EH (cell line): ENCODE measurements at places on chromosomes 12 and 14.
A peak's percentile ranks its signal among the peaks of the same experiment; 100 is the strongest.

- DNase-seq, result peak; percentile 90
Observed at GRCh38 chr12:1777798-1778197, 42.6 kb upstream of the LRTM2 start.

- DNase-seq, result no peak
Observed at GRCh38 chr14:81691931-81692330, 158.3 kb upstream of the SEL1L start.

DNA sequence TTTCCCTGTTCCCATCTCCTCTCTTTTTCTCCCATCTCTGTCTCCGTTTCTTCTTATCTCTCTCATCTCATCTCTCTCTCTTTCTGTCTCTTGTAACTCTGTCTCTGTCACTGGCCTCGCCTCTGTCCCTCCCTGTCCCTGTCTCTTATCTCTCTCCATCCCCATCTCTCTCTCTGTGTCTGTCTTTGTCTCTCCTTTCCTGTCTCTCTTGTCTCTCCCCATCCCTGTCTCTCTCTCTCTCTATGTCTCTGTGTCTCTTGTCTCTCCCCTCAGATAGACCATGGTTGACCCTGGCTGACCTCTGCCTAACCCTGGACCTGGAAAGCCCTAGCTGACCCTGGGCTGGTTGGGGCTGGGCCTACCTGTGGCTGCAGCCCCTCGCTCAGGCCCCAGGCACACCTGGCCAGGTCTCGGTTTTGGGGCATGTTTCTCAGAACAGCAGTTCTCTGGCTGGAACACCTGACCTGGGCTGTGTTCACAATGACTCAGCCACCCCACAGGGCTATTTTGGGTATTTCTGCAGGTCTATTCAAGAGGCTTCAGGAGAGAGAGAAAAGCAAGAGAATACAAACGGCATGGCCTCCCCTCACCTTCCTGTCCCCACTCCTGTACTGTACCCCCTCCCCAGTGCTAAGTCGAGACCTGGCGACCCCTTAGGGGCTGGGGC, 174.4 kb downstream of the TMEM121 start:
- DNase-seq, result no peak

- no peak for DNase-seq
Observed at GRCh38 chr12:14773685-14774073, 29.6 kb downstream of the WBP11 start.

DNA sequence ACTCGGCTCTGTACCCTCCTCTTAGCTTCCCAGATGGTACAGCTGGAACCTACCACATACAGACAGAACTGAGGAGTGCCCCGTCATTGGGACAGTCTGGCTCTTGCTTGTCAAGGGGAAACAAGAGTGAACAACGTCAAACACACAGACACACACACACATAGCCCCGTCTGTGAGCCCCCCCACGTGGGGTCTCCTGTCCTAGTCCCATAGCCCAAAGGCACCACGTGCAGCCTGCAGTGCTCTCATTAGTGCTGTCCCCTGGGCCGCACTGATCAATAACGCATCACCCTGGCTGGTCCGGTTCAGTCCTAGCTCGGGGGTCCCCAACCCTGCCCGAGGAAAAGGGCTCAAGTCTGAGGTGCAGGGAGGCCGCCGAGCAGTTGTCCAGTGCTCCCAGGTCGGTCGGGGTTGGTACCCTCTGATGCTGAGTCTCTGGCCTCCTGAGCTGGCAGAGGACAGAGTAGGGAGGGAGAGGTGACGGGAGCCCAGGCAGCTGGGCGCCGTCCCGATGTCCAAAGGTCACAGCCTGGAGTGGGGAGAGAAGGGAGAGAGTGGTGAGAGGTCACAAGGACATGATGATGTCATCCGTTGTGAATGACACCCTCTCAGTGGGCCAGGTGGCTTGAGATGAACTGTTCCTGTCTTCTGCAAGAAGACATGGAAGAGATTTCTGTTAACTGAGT, 105.4 kb upstream of the NOS1 start:
- no peak for DNase-seq

DNA sequence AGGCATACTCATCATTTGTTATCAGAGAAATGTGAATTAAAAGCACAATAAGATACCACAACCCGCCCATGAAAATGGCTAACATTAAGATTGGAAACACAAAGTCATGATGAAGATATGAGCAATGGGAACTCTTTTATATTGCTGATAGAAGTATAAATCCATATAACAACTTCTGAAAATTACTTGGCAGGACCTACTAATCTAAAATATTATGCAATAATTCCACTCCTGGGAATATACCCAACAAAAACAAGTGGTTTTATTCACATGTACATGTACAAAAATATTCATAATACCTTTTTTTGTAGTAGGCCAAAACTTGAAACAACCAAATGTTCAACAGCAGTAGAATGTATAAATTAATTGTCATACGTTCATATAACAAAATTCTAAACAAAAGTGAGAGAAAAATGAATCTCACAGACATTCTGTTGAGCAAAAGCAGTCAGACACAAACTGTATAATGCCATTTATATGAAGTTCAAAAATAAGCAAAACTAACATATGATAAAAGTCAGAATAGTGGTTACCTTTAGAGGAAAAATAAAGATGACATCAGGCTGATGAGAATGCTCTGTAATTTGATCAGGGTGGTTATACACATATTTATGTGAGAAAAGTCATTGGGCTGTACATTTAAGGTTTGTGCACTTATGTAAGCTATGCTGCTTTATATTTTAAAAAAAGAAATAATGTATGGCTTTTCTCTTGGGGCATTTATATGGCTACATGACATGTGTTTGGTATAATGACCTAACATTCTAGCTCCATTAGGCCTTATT, 309.2 kb upstream of the KITLG start:
- DNase-seq, result peak; percentile 35

DNA sequence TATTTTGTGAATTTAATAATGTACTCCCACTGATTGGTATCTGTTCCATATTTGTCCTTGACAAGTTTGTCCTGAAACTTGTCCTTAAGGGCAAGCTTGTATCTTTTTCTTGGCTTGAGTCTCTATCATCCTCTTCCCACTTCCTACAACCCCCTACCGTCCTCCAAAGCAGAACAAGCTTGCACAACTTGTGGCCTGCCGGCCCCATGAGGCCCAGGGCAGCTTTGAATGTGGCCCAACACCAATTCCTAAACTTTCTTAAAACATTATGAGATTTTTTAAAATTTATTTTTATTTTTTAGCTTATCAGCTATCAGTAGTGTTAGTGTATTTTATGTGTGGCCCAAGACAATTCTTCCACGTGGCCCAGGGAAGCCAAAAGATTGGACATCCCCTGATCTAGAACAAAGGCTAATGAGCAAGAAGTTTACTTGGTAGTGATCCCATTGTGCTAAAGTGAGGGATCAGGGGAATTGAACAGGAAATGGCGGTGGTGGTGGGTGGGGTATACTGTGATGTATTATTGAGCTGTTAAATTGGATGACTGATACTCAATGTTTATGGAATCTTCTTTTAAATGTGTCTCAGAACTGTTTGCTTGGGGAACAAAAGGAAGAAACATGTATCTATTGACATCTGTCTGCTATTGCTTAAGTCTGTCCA, 37.8 kb downstream of the TMX1 start:
- DNase-seq, result no peak

GRCh38 chr12:19539836-19540235, 100.5 kb downstream of the AEBP2 start:
- DNase-seq, result no peak

- no peak for DNase-seq
Observed at GRCh38 chr14:20723488-20723887, 22.2 kb upstream of the EDDM3A start.

DNA sequence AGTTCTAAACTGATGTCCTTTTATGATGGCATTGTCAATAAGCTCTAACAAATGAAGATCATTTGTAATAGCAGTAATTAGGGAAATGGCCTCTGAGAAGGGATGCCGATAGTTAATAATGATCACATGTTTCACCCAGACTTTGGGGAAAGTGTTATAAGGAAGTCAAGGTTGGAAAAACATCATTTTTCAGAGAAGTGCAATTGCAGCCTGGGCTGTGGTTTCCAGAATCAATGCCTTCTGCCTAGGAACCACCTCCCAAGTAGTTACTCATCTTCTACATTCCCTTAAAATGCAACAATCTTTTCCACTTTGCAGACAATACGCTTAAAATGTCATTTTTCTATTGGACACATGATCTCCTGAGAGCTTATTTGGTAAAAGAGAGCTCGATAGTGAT, 879 bp downstream of the EDDM3A start:
- DNase-seq, result no peak

DNA sequence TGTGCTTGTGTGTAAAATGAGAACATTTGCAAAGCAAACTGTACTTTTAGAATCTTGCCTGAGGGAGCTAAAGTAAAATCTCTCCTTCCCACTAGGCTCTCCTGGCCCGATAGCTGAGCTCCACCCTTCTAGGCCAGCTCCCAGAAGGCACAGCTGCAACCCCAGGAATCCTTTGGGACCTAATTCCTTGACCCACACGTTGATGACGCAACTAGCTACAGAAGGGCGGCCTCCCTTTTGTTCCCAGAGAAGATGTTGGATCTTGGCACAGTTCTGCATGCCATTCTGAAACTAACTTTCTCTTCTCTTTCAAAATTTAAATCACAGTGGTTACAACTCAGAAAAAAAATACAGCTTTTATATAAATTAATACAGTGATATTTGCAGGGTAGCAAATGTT, 268.1 kb downstream of the EGLN3 start:
- peak; percentile 82 for DNase-seq

DNA sequence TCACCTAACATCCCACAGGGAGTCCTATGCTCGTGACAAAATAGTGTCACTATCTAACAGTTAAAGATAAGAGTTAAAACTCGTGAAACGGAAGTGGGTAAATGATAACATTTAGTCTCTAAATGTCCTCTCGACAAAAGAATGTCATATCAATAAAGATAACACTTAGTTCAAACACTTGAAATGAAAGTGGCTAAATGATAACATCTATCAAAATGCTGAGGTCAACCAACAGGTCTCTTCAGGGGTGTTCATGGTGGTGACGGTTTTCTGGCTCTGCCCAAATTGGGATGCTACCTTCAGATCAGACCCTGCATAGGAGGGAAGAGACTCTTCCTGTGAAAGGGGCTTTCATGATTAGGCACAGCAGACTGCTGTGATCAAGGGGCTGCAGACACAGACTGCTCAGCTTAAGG, 22.1 kb downstream of the IL26 start:
- DNase-seq, result no peak

DNA sequence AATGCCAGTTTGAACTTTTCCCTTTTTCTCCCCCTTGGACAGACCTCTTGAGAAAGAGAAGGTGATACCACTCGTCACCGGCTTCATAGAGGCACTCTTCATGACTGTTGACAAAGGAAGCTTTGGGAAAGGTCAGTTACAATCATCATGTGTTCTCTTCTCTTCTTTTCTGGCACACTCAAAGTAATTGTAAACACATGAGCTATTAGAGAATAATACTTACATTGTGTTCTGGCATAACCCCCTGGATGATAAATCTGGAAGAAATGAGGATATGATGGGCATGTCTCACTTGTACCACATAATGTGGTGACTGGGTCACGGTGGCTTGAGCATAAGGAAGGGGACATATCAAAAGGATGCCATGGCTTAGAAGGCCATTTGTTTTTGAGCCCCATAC, 20.0 kb downstream of the UTP20 start:
- DNase-seq, result no peak

- DNase-seq, result peak; percentile 58
Observed at GRCh38 chr14:104865081-104865630, at the start of gene CEP170B. Gene CEP170B, plus strand, starts transcription at chr14:104865268. Its CDS starts 3,183 bp downstream, at chr14:104868451.

DNA sequence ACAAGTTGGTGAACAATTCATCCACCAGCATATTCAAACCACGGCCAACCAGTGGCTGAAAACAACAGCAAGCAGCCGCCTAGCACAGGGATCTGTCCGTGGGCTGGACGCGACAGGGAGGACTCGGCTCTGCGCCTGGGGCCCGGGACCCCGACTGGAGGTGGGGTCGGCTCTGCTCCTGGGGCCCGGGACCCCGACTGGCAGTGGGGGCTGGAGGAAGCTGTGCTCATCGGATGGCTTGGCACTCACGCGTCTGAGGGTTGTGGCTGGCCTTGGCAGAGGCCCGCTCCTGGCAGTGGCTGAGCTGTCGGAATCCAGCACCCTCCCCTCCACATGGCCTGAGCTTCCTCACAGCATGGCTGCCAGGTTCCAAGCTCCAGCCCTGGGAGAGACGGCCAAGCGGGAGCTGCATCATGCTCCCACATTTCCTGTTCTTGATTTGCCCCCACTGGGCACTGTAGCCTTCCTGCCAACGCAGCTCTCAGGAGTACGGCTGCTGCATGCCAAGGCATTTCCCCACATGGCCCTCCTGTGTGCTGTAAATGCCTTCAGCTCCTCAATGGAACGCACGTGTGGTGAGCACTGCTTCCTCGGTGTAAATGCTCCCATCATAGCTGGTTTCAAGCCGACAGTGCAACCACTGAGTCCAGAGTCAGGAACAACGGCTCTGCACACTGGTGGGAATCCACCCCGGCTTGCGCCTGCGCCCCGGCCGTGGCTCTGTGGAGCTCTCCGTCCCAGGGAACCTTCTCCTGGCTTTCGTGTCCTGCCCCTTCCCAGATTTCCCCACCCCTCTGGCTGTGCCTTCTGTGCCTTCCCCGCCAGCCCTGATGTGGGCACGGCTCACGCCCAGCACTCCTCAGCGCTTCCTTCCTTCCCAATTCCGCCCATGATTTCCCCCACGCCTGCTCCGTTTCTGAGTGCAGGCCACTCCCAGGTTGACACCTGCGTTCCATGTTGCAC, 7.3 kb upstream of the GALNT9 start:
- no peak for DNase-seq

- DNase-seq, result peak; percentile 88
Observed at GRCh38 chr14:33120341-33120740, 181.7 kb downstream of the NPAS3 start.

- DNase-seq, result no peak
Observed at GRCh38 chr12:125296701-125297100, 231.5 kb downstream of the AACS start.

GRCh38 chr14:98189062-98189461, 1082.9 kb downstream of the BCL11B start:
- no peak for DNase-seq

- DNase-seq, result no peak
Observed at GRCh38 chr14:94538070-94538740, 23.0 kb upstream of the SERPINA4 start.

GRCh38 chr14:74592476-74593201, 19.4 kb downstream of the LTBP2 start:
- DNase-seq, result no peak

DNA sequence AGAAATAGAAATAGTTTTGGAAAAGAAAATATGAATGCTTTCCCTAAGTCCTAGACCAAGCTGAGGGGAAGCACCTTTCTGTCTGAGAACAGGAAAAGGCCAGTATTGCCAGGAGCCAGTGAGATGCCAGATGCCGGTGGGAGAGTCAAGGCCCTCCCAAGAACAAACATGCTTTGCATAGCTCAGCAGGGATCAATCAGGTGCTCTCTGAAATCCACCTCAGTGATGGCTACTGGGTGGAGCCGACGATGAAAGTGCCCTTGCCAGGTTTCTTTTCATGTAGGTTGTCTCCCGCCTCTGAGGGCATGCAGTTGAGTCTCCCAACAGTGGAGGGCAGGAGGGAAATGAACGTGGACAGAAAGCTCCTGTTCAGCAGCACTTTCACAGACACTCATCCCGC, 28.3 kb downstream of the DEGS2 start:
- DNase-seq, result no peak

DNA sequence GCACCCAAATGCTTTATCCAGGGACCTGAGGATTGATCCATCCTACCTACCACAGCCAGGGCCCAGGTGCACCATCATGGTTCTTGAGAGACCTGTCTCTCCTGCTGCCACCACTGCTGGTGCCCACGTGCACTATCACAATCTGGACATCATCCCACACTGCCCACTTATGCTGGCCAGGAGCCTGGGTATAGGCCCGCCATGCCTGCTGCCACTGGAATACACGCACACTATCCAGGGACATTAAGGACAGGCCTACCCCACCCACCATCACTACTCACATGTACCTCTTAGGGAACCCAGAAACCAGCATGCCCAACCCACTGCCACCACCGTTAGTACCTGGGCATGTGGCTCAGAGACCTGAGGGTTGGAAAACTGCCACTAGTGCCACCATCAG, 207.7 kb downstream of the NELL2 start:
- no peak for DNase-seq
